ENCODE measurements at places on chromosomes 12 and 14.

DNA sequence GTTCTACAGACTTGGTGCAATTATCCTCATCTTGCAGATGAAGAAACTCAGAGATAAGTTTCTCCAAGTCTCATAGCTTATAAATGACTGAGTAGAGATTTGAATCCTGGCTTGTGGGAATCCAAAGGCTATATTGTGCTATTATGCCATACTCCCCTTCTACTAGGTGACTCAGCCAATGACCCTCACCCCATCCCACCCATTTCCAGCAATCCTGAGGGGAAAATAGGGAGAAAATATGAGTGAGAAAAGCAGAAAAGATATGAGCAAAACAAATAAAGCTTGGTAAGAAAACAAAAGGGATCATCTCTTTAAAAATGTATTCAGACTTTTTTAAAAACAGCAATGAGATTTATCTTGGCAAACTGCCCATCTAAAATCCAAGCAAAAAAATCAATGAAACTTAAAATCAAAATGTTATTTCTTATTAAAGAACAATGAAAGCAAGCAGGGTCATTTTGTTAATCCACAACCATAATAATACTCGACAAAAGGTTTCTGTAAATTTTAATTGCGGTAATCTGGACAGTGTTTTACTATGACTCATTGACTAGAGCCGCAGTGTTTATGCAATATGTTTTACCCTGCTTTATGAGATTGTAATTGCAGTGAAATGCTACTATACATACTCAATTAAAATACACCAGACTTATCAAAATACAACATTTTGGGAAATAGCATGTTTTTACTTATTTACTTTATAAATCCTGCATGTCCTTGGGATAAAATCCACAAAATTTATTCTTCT lies 13.1 kb upstream of the LGR5 start:
- no peak for DNase-seq

DNA sequence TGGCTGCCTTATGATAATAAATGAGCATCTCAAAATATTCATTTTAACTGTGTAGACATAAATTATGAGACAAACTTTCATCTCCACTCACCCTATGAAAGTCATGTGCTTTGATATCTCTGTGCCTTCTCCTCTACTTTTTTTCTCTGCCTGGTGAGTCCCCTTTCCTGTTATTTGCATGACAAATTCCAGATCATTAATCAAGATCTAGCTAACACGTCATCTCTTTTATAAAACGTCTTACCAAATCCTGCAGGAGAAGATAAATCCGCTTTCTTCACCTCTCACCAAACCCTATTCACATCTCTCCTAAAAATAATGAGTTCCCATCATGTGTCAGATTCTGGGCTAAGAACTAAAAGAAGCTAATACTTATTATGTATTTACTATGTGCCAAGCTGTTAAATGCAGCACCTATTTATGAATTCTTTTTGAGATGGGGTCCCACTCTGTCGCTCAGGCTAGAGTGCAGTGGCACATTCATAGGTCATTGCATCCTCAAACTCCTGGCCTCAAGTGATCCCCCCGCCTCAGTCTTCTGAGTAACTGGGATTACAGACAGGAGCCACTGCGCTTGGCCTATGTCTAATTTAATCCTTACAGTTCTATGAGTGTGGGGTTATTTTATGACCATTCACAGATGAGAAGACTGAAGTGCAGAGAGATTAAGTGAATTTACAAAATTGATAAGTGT lies 26.7 kb downstream of the SPX start:
- no peak for DNase-seq

GRCh38 chr12:52876372-52876771 lies 27.6 kb upstream of the KRT78 start:
- DNase-seq: peak; percentile 18

DNA sequence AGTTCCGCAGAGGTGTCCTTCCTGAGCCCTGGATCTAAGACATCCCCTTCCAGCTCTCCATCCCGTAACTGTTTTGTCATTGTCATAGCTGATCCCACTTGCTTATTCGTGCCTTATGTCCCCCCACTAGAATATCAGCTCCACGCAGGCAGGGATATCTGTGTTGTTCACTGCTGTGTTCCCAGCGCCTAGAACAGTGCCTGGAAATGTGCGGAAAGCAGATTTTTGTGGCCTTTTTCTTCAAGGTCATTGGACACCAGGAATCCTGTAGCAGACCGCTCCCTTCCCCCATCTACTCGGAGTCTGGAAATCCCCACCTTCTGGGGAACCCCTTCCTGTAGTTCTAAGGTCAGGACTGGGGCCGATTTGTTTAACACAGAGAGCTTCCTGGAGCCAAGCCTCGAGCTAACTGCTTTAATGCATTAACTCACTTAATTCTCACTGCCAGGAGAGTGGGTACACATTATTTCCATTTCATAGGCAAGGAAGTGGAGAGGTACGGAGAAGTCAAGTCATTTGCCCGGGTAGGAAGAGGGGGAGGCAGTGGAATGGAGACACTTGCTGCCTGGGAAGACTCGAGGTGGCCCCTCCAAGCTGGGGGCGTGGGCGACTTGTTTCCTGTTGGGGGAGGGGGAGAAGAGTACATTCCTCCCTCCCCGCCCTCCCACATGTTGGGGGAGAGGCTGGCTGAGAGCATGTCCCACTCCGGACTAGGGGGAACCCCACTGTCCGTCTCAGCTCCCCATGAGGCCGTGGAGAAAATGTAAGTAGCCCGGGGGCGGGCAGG lies 1.2 kb upstream of the SH2B3 start:
- no peak for DNase-seq

DNA sequence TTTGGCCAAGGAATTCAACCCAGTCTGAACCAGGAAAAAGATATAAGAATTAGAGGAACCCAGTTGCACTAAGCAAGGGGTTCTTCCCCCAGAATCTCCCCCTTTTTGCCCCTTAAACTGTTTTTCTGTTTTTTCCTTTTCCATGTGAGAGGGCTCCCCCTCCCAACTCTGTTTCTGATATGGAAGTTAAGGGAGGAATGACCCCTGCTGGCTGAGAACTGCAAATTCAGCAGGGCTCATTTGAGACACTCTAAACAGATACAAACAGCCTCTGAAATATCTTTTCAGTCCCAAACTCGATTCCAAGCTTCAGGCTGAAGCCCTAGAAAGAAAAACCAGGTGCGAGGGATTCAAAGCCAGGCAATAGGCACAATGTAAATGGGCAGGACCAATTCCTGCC lies 132.7 kb downstream of the SLC41A2 start:
- DNase-seq: no peak

GRCh38 chr12:100158535-100158934 lies 15.9 kb upstream of the BLTP3B start:
- no peak for DNase-seq

DNA sequence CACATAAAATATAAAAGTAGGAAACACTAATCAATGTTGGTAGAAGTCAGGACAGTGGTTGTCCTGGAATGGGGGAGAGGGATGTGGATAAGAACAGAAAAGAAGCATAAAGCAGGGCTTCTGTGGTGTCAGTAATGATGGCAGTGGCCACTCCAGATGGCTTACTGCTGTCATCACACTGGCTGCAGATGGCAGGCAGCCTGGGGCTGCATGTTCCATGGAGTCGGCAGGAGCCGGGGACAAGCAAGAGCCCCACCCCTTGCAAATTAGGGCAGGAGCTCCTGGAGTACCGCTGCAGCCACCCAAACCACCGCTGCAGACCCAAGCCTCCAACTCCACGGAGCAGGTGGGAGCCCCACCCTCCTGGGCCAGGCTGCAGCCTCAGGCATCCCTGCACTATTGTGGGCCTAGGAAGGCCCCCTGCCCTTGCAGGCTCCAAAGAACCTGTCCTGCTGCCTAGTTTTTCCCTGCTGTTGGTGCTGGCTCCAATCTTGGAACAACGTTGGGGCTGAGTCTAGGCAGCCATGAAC lies 28.8 kb upstream of the SLC5A8 start:
- no peak for DNase-seq

DNA sequence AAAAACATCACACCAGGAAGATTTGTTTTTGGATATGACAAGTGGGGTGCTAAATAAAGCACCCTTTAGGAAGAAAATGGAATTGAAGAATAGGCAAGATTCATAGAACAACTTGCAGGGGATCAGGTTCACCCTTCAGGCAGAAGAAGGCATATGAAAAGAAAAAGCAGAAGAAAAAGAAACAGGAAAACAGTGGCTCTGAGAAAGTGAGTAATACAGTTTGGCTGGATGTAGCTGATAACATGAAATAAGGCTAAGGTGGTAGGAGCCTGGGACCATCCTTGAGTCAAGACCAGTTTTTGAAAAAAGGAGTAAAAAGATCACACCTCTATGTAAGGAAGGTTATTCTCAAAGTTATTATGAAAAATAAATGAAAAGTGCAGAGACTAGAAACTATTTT lies 42.4 kb downstream of the TRIP11 start:
- no peak for DNase-seq

GRCh38 chr14:101289230-101289690 lies 272.0 kb upstream of the DIO3 start:
- no peak for DNase-seq

DNA sequence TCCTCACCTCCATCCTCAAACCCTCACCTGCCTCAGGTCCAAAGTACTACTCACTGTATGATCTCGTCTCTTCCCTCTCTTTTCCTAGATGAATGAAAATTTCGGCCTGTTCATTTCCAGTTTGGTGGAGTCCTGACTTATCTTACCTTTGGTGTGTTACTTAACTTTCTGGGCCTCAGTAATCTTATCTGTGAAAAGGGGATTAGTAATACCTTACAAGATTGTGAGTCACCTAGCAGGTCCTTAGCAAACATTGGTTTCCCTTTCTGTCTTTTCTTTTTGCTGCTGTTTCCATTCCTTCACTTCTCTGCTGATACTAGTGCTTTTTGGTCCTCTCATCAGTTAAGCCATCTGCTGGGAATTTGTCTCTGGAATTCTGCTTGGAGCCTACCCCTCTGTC lies 52.8 kb downstream of the AKAP6 start:
- no peak for DNase-seq

DNA sequence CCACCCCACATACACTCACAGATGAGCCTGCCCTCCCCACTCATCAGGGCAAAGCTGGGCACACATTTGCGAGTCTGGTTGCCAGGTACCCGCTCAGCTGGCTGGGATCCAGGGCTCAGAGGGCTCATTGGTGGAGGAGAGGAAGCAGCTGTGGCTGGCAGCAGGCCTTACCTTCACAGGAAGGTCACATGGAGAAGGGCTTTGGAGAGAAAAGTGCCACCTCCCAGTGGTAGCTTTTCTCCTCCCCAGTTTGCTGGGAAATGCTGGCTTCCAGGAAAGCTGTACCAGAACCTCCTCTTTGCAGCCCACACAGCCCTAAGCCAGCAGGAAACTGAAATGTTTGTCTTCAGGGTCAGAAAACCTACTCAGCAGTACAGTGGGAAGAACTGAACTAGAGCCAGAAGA lies 55.6 kb downstream of the LGMN start:
- DNase-seq: no peak

GRCh38 chr12:123033392-123034021 lies 53.0 kb downstream of the ARL6IP4 start:
- DNase-seq: no peak

DNA sequence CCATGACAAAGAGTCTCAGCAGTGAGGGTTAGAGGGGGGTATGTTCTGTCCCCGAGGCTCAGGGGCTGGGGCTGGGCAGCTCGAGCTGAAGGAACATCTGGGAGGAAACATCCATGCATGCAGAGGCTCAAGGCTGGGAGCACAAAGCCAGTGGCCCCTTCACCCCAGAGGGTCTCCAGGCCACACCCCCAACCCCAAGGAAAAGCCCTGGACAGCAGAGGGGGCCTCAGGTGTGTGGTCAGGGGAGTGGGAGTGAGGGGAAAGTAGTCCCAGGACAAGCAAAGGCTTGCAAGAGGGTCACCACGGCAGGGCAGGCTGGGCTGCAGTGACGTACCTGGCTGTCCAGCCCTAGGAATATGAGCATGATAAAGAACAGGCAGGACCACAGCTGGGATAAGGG lies 17.5 kb downstream of the SLC6A12 start:
- DNase-seq: no peak

DNA sequence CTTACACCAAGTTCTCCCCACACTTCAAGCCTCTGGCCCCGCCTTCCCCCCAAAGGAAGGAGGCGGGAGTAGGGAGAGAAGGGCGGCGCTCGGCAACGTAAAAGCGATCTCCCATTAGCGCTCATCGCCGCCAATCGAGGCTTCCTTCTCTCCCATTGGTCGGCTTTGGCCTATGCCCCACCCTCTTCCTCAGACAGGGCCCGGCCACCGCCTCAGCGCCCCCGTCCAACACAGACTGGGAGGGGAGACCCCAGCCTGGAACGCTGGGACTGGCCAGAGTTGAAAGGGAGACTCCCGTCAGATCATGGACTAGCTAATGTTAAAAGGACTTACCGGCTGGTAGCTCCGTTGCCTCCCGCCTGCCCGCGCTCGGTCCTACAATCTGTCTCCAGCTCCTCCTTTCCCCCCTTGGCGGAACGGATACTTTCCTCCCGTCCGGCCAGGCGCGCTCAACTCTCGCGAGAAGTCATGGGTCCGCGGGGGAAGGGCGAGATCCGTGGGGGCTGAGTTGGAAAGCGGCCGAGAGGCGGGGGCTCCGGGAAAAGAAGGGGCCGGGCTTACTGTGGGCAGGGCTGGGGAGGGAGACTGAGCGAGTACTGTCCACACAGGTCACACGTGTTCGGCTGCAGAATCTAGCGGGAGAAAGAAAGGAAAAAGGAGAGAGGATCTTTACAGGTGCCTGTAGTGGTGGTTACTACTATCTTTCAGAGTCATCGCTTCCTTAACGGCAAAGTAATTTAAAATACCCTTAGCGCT lies at the start of gene ATF7:
Gene ATF7 (minus strand): TSS at position 437 of the 756 bp plus-strand sequence. CDS start 25,382 bp downstream, outside the sequence.
- DNase-seq: peak; percentile 99

DNA sequence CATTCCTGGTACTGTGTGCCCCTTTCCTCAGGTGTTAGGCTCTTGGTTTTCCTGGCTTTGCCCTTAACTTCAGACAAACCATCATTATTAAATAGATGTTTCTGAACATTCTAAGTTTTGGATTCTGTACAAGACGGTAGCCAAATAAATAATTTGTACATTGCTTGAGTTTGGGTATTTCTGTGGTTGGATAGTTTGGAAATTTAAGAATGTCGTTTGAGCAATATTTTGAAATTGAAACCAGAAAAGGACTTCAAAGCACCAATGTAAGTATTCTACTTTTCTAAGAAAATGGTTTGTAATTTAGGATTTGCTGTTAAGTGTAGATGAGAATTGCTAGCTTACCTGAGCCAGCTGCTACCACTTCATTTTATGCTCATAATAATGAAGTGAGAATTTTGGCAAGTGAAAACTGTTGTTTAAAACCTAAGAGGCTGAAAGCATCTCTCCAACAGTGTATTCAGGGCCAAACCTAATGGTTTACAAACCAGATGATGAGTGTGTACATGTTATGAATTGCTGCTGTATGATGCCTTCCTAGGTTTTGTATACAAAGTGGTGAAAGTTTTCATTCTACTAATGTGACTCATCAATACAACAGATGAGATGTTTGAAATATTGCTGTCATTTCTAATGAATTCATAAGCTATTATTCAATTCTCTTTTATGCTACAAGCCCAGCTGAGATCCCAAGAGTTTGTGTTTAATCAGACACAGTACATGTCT lies 181.5 kb upstream of the PRKD1 start:
- DNase-seq: no peak

Data from hippocampal formation (tissue), 2 donors.